ENCODE measurements at places on chromosomes 6 and 20.

GRCh38 chr6:123810948-123811347 is 7.3 kb downstream of the NKAIN2 start:
- no peak for DNase-seq

GRCh38 chr6:112087916-112088315 is 525 bp downstream of the FAM229B start:
- DNase-seq = no peak

DNA sequence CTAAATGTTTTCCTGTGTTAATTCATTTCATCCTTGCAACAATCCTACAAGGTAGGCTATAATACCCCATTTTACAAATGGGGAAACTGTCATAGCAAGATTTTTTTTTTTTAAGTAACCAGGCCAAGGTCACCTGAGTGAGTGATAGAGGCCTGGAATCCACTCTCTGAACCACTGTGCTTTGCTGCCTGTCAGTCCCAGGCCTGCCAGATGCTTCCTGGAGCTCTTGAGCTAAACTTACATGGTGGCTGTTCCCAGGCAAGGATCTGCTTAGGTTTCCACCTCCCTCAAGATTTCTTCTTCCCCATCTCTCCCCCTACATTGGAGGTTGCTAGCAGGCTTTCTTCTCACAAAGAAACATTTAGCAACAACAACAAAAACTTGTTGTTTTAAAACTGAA is 32.7 kb upstream of the RNF8 start:
- DNase-seq = no peak

DNA sequence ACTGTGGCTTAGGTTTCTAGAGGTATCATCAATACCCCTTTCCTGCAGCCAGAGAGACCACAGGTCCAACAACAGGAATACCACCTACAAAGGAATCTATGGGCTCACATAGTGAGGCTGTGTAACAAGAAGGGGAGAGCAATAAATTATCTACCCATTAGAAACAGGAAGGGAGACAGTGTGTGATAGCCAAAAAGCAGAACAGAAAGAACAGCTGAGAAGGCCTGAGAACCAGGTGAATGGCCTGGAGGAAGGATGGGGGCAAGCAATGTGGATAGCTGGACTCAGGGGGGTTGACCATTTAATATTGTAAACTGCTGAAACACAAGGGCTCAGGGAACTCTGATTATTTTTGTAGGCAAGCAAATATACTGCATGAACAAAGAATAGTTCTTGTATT is 628.2 kb downstream of the COL12A1 start:
- no peak for DNase-seq

DNA sequence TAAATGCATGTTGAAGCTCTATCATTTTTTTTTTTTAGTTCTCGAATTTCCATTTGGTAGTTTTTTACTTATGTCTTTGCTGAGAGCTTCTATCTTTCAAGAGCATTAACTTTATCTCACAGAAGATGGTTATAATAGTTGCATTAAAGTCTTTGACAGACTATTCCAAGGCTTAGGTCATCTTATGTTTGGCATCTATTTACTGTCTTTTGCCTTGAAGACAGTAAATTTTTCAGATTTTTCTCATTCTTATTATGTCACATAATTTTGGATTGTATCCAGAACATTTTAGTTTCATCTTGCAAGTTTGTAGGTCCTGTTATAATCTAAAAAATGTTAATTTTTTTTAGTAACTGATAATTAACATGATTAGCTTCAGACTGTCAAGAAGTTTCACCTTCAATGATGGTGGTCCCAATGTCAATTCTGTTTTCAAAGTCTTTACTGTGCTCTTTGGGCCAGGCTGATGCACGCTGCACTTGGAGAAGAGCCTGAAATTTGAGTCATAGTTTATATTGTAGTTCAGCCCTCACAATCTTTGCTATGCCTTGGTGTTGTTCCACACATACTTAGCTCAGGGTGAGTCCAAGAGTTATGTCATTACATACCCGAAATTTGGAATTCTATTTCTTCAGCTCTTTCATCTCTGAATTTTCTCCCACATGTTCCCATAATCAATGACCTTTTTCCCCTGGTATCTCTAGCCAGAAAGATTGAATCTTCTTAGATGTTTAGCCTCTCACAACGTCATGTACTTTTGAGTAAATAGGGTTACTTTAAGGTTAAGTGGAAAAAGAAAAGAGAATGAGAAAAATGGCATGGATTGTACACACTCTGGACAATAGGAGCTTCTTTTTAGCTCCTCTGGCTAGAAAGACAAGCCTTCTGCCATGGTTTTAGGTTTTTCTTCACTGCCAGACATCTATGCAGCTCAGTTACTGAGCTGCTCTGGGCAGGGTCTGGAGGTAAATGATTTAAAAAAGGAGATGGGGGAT is 110.3 kb upstream of the BTBD3 start:
- DNase-seq = no peak

GRCh38 chr6:151179321-151179720 is 60.4 kb upstream of the AKAP12 start:
- no peak for DNase-seq
